Common myeloid progenitor, CD34-positive (primary cell): ENCODE measurements at places on chromosomes 12 and 14.

DNA sequence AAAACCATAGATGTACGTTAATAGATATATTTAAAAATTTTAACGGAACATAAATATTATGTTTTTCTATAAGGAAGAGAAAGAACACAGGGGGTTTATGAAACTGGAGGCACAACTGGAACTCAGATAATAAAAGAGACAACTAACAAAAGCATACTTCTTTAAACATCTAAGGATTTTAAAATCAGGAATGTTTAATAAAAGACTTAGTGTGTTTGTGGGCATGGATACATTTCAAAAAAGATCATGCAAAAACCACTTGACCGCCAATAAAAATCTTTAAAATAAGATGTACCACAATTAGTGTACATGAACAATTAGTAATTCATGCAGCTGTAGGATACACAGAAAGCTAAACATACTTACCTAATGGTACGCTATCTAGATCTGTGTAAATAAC lies 113.0 kb downstream of the KIF21A start:
- no peak for DNase-seq

DNA sequence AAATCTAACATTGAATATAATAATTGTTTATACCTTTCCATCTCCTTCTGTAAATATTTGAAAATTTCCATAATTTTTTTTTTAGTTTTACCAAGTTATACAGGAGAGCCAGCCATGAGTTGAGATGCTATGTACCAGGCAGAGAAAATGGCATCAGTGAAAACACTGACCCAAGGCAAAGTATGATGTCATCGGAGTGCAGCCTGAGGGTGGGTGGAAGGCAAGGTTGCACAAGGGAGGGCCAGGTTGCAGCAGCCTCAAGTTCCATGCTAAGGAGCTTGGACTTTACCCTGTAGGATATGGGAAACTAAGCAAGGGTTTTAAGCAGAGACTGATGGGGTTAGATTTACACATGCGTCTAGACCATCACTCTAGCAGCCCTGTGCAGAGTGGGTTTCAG lies 441.1 kb downstream of the BCAT1 start:
- DNase-seq = no peak

GRCh38 chr12:31206038-31206670 lies 119.8 kb downstream of the SINHCAF start:
- DNase-seq = no peak

GRCh38 chr12:124403273-124403672 lies 108.4 kb downstream of the RFLNA start:
- no peak for DNase-seq
